ENCODE measurements at places on chromosomes 2 and 18.

- DNase-seq, result no peak
Observed at GRCh38 chr2:228866781-228867180, 404.3 kb downstream of the PID1 start.

DNA sequence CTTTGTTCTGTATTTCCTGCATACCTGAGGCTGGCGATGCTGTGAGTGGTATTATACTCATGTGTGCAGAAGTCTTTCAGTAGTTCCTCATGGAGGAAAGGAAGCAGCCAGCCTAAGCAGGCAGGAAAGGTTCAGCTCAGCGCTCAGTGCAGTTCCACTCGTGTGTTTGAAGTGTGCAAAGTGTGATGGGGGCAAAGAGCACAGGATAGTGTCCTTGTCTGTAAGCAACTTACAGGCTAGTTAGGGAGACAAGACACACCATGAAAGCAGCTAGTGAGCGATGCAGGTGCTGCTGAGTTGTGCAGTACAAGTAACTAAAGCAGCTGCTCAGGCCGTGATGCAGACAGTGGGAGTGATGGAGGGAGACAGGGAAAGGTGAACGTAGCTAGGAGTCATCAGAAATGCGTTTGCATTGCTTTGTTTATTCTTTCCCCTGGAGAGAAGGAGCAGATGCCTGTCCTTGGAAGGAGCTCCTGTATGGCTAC lies 146.2 kb downstream of the LDLRAD4 start:
- no peak for DNase-seq

GRCh38 chr18:63073481-63073880 lies 246.1 kb downstream of the BCL2 start:
- DNase-seq, result no peak

DNA sequence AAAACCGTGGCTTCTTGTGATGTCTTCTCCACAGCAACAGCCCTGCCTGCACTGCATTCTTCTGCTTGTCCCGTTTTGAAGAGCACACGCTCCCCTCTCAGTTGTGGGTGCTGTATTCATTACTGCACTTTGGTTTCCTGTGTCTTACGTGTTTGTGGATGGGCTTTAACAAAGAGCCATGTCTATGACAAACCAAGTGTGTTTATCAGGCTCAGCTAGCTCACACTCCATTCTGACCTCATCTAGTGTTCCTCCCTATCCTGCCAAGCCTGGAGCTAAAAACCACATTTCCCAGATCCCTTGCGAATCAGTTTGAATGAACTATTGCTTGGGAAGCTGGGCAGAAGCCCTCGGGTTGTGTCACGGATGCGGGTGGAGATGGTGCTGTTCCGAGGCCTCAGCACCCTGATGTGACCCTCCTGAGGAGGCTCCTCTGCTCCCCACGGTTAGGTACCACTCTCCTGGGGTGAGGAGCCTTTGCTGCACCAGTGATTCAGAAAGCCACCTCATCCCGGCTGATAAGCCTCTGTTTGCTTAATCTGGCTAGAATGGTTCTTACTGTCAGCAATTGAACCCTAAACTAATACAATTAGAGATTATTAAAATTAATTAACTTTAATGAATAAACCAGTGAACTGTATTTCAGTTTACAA lies 116.5 kb downstream of the GALR1 start:
- no peak for DNase-seq

DNA sequence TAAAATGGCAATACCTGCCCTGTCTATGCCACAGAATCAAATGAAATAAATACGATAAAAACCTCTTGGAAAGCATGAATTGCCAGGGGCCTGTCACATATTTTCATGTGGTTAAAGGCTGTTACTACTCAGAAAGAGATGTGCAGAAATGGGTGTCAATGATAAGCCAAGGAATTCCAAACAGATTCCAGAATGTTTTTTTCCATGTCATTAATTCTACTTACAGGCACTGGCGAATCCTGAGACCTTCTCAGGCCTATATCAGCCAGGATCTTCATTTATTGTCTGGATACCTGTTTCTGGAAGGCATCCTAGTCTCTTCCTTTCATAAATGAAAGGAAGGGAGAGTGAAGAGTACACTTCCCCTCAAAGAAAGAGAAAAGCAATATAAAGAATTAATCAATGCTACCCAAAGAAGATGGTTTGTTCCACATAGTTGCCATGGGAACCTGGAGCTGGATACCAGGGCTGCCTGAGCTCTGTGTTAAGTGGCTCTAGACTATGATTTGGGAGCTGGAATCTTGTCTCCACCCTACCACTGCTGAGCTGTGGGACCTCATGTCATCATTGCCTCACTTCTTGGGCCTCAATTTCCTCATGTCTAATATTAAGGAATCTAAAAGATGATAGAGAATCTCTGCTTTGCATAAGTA lies 335.1 kb upstream of the SKOR2 start:
- DNase-seq, result no peak

GRCh38 chr2:77999376-77999775 lies 477.2 kb upstream of the LRRTM4 start:
- DNase-seq, result no peak

DNA sequence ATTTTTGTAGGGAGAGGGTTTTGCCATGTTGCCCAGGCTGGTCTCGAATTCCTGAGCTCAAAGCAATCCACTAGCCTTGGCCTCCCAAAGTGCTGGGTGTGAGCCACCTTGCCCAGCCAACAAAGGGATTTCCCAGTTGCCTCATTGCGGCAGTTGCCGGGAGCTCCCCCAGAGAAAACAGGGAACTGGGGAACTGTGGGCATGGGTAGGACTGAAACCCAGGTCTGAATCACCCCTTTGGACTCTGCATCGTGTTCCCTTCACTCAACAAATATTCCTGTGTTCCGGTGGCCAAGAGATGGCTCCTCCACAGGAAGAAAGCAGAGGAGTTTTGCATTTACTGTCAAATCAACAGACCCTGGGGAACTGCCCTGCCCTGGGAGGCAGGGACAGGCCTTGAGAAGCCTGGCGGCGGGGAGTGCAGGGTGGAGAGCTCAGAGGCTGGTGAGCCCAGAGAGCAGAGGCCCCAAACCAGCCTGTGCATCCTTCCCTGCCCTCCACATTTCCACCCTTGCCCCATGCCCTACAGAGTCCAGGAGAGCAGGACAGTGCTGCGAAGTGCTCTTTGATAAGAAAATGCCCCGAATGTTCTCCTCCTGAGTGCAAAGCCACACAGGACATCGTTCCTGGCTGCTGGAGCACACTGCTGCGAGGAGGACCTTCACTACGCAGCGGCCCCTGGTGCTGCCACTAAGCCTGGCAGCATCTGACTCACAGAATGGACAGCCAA lies 24.9 kb downstream of the MYO7B start:
- DNase-seq, result no peak

GRCh38 chr18:46894124-46894523 lies 23.2 kb downstream of the PIAS2 start:
- peak; percentile 31 for DNase-seq

DNA sequence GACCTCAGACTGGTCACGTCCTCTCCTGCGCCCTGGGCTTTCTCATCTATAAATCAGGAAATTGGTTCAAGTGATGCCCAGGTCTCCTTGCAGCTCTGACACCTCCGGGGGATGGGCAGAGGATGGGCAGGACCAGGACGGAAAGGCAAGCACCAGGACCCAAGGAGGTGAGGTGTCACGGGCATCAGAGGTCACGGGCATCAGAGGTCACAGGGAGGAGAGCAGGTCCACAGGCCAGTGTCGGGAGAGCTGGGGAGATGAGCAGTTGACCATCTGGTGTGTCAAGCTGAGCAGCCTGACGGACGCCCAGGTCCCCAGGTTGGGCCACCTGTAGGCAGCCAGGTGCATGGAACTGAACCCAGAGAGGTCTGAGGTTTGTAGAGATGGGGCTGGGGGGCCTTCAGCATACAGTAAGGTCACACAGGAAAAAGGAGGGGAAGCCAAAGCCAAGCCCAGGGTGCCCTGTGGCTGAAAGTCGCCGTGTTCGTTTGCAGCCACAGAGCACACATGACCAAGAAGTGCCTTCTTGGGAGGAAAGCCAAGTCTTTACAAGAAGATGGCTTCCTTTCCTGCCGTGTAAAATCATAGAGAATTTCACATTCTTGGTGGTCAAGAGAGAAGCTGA lies 240.4 kb downstream of the ATAD2B start:
- no peak for DNase-seq

- no peak for DNase-seq
Observed at GRCh38 chr2:235670974-235671787, 177.3 kb downstream of the AGAP1 start.

DNA sequence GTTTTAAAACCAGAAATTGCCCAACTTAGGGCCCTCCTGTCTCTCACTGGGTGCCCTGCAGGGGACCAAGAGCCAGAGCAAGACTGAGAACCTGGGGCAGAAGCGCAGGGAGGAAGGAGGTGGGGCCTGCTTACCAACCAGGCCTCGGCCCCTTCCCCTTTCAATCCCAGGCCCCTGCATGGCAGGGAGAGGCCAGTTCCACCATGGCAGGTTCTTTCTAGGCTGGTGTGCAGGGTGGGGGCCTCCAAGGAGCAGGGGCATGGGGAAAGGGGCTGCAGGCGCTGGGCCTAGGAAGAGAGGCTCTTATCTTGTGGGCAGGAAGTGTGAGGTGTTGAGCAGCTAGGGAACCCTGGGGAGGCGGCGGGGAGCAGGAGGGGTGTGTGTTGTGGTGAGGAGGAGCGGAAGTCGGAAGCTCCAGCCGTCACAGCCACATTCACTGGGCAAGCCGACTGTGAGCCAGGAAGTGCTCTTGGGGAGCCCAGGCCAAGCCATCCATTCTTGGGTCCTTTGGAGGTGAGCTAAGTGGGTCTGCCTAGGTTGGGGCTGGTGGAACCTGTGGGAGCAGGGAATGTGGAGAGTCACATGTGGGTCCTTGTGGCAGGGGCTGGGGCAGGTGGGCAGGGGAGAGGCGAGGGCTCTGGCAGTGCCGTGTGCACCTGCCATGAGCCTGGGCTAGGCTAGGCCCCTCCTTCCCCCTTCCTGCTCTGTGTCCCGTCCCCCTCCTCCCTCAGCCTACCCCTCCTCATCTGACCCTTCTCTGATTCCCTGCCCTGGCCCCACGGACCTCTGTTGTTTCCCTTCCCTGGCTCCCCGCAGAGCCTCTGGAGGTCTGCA lies at the start of gene PSD4:
TSS of gene PSD4 (plus strand) at position 430 of the 834 bp plus-strand sequence. CDS start 8,486 bp downstream, outside the sequence.
- DNase-seq, result peak; percentile 87

DNA sequence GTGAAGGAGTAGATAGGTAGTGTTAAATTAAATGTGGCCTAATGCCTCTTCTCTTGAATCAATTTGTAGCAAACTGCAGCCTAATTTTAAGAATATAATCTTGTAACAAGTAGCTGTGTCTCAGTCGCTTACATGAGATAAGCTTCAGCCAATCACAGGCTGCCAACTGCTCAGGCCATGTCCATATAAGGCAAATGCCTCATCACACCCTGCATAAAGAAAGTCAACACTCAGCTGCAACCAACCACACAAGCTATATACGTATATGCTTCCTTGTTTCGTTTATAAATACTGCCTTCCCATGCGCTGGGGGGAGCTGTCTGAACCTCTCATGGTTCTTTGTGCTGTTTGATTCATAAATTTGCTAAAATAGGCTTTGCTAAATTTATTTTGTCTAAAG lies 476.3 kb downstream of the TRIB2 start:
- DNase-seq, result no peak

GRCh38 chr2:88874063-88874657 lies 182.7 kb downstream of the RPIA start:
- DNase-seq, result peak; percentile 37

DNA sequence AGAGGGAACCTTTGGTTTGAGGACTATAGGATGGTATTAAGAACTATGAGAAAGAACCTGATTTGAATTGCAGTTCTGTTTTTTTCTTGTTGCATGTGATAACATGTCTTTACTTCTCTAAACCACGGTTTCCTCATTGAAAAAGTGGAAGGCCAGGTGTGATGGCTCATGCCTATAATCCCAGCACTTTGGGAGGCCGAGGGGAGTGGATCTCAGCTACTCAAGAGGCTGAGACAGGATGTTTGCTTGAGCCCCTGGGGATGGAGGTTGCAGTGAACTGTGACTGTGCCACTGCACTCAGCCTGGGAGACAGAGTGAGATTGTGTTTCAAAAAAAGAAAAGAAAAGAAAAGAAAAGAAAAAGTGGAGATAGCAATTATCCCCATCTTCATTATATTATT lies 32.3 kb downstream of the SCN9A start:
- no peak for DNase-seq

GRCh38 chr18:27276479-27276878 lies 91.4 kb upstream of the CHST9 start:
- no peak for DNase-seq

GRCh38 chr2:240432820-240433801 lies 2.4 kb upstream of the GPC1 start:
- DNase-seq, result peak; percentile 1

GRCh38 chr18:48142353-48142752 lies 211.9 kb upstream of the SMAD2 start:
- DNase-seq, result no peak

DNA sequence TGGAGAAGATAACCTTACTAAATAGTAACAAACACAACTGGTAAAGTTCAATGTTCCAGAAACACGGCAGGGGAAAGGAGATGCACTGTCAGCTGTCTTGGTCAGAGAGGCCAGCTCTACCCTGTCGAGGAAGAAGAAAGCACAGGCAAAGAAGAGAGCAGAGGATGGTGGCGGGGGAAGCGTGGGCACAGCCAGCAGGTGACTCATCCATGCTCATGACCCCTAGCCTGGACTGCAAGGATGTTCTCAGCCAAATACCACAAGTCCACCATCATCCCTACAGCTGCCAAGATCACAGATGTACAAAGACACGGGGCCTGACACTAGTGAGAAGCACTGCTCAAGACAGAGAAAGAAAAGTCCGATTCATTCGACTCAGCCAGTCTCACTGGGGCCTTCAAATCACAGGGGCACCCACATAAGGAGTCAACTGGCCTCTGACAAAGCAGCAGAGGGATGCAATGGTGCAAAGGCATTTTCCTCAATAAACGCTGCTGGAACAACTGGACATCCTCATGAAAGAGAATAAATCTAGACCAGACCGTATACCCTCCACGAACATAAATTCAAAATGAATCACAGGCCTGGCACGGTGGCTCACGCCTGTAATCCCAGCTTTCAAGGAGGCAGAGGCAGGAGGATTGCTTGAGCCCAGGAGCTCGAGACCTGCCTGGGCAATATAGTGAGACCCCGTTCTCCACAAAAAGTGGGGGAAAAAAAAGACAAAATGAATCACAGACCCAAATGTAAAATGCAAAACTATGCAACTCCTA lies 5.6 kb downstream of the DTYMK start:
- DNase-seq, result no peak

GRCh38 chr2:141380008-141380979 lies 750.5 kb downstream of the LRP1B start:
- no peak for DNase-seq

- DNase-seq, result no peak
Observed at GRCh38 chr2:161913865-161914264, 160.2 kb downstream of the DPP4 start.

DNA sequence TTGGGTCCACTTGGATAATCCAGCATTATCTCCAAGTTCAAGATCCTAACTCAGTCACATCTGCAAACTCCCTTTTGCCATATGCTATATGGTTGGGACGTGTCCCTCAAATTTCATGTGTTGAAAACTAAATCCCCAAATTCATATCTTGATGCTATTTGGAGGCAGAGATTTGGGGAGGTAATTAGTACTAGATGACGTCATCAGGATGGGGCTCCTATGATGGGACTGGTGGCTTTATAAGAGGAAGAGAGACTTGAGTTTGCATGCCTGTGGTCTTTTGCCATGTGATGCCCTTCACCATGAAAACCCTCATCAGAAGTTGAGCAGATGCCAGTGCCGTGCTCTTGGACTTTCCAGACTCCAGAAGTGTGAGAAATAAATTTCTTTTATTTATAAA lies 16.8 kb upstream of the SMAD4 start:
- no peak for DNase-seq

- DNase-seq, result no peak
Observed at GRCh38 chr2:34423301-34423700, 824.2 kb upstream of the FAM98A start.

GRCh38 chr2:120219291-120219690 lies 3.9 kb downstream of the TMEM185B start:
- DNase-seq, result no peak
